ENCODE measurements at places on chromosomes 4 and X.

GRCh38 chr4:26022346-26023202 is 108.6 kb downstream of the SMIM20 start:
- peaks cover 33% of the 10 kb centered on the region for H3K4me1 ChIP-seq
- no peaks in the 10 kb centered on the region for H3K36me3 ChIP-seq
- DNase-seq, result peak; percentile 8
- H3K27ac ChIP-seq, result peak overlapping the region; percentile 19
- H3K27me3 ChIP-seq, result no peaks in the 10 kb centered on the region
- peak overlapping the region; percentile 28 for H3K4me3 ChIP-seq

GRCh38 chrX:132837967-132838366 is 120.5 kb downstream of the HS6ST2 start:
- H3K4me3 ChIP-seq, result no peak overlapping the region
- no peaks in the 10 kb centered on the region for H3K27me3 ChIP-seq
- no peak for DNase-seq
- H3K4me1 ChIP-seq, result peaks cover 6% of the 10 kb centered on the region
- H3K27ac ChIP-seq, result no peak overlapping the region
- no peaks in the 10 kb centered on the region for H3K36me3 ChIP-seq

DNA sequence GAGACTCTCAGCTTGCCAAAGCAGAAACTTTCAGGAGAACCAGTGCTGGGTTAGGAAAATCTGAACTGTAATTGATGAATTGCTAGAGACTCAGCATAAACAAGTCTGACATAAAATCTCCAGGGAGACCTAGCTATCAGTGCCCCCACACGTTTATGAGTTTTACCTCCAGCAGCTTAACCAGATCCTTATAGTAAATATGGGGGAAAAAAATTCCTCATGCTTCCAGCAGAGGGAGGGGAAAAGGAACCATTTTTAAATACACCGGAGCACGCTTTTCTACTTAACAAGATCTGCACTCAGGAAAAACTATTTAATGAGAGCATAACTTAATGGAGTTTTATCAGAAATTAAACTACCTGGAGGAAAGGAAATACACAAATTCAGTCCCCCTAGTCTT is 1040.7 kb upstream of the INTU start:
- H3K27ac ChIP-seq, result no peak overlapping the region
- no peak overlapping the region for H3K4me3 ChIP-seq
- no peak for DNase-seq
- no peaks in the 10 kb centered on the region for H3K4me1 ChIP-seq

- H3K27ac ChIP-seq, result no peak overlapping the region
- no peaks in the 10 kb centered on the region for H3K4me1 ChIP-seq
- no peak for DNase-seq
- H3K4me3 ChIP-seq, result no peak overlapping the region
Observed at GRCh38 chr4:15717086-15717485, 14.2 kb downstream of the BST1 start.

DNA sequence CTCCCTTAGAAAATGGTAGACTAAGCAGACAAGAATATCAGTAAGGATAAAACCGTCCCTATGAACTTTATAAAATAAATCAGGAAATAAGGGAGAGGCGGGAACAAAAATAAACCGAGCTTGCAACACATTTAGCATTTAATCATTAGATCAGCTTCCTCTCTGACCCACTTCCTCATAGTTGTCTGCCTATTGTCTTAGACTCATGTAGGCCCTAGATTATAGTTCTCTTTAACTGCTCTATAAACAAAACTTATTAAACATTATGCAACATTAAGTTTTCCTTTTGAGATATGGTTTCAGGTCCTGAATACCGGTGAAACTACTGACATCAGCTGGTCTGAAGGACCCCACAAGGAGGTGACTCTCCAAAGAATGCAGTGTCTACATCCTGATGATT is 15.8 kb upstream of the SRD5A3 start:
- peak overlapping the region; percentile 89 for H3K27ac ChIP-seq
- no peaks in the 10 kb centered on the region for H3K27me3 ChIP-seq
- no peak overlapping the region for H3K4me3 ChIP-seq
- H3K4me1 ChIP-seq, result peaks cover 29% of the 10 kb centered on the region
- H3K36me3 ChIP-seq, result peaks cover 5% of the 10 kb centered on the region

DNA sequence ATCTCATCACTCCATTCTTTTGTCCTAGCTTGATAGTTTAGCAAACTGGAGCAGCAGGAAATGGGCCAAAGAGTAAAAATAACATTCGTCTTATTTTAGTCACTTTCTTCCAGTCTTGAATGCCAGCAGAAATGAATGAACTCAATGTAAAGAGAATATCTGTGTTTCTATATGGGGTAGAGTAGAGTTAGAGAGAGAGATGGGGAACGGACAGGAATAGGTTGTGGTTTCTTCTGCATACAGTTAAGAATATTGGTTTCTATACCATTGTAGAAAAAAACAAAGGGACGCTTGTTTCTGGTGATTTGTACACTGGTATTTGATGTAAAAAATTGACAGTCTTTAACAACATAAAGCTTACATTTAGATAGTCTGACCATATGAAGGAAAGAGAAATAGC is 8.9 kb downstream of the GPR174 start:
- H3K27me3 ChIP-seq, result no peaks in the 10 kb centered on the region
- no peak overlapping the region for H3K27ac ChIP-seq
- no peaks in the 10 kb centered on the region for H3K36me3 ChIP-seq
- no peak overlapping the region for H3K4me3 ChIP-seq

DNA sequence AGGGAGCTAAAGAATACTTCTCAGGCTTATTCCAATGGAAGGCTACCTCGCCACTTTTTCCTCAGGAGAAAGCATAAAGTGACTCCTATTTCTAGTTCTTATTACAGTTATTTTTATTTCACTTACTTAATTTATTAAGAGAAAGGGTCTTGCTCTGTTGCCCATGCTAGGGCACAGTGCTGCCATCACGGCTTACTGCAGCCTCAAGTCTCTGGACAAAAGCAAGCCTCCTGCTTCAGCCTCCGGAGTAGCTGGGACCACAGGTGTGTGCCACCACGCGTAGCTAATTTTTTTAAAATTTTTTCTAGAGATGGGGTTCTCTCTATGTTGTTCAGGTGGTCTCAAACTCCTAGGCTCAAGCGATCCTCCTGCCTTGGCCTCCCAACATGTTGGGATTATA is 36.0 kb upstream of the CHRNA9 start:
- H3K4me3 ChIP-seq, result no peak overlapping the region
- H3K27ac ChIP-seq, result no peak overlapping the region
- DNase-seq, result no peak

GRCh38 chr4:122826553-122827257 is at the start of gene FGF2:
Gene FGF2, plus strand, starts transcription at chr4:122826831. Its CDS starts 344 bp downstream, at chr4:122827175.
- H3K27me3 ChIP-seq, result no peaks in the 10 kb centered on the region
- peak; percentile 44 for DNase-seq

DNA sequence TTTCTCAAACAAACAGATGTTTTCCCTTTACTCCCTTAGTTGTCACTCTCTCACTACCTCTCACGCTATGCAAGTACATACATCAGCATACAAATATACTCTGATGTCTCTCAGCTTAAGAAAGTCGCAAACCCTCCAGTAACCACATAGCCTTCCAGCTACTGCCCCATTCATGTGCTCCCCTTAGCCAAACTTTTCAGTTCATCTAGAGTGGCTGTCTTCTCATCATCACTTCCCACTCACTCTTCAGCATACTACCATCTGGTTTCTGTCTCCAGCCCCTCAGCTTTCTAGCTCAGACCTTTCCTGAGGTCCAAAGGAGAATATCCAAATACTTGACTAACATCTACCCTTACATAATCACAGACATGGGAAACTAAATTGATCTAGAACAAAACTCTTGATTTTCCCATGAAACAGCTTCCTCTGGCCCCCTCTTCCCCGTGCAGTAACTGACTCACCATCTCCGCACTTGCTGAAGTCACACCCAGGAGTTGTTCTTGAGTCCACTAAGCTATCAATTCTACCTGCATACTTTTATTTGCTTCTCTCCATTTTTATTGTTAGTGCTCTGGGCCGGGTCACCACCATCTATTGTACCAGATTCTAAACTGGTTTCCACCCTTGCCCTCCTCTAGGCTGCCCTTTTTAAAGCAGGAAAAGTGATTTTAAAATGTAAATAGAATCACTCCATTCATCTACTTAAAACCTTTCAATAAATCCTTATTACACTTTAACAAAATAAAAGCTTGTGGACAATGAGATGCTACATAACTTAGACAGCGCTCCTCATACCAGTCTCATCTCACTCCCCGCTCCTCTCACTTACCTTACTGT is 57.2 kb downstream of the CASP6 start:
- no peaks in the 10 kb centered on the region for H3K4me1 ChIP-seq
- no peak overlapping the region for H3K27ac ChIP-seq
- H3K4me3 ChIP-seq, result no peak overlapping the region
- no peak for DNase-seq

DNA sequence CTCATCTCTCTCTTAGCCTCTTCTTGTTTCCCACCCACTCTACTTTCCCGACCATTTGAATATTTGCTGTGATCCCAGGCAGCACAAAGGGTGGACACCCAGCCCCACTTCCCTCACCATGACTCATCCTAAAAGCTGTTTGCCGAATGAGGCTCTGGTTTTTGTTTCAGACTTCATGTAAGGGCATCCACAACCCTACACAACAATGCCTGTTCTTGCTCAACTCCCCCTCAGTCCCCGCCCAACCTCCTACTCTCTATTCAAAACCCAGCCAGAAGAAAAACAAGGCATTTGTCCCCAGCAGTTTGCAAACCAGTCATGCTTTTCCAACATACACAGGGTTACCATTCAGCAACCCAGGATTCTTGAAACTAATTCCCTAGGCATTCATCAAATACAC is 516.5 kb upstream of the CNKSR2 start:
- peaks cover 9% of the 10 kb centered on the region for H3K4me1 ChIP-seq
- no peak for DNase-seq
- no peak overlapping the region for H3K4me3 ChIP-seq

- no peak overlapping the region for H3K4me3 ChIP-seq
- no peaks in the 10 kb centered on the region for H3K4me1 ChIP-seq
- no peaks in the 10 kb centered on the region for H3K27me3 ChIP-seq
- DNase-seq, result no peak
- no peak overlapping the region for H3K27ac ChIP-seq
Observed at GRCh38 chr4:78928835-78929234, 10.4 kb downstream of the PAQR3 start.

DNA sequence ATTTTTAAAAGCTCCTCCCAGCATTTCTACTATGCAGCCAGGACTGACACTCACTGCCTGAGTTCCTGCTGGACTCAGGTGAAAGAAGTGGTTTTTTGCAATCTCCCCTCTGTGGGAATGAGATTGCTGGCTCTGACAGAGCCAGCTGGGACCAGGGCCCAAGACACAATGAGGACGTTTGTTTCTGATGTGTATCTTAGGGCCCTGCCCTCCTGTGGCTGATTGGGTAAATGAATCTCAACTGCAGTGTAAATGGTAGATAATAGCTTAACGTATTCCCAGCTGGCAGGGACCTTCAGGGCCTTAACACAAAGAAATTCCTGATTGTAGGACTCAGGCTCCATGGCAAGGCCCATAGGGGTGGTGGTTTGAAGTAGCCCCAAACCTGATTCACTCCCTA is 85.8 kb upstream of the PRPS1 start:
- no peaks in the 10 kb centered on the region for H3K36me3 ChIP-seq
- H3K4me3 ChIP-seq, result no peak overlapping the region
- no peaks in the 10 kb centered on the region for H3K4me1 ChIP-seq

- H3K27me3 ChIP-seq, result no peaks in the 10 kb centered on the region
- no peak overlapping the region for H3K27ac ChIP-seq
- H3K4me1 ChIP-seq, result no peaks in the 10 kb centered on the region
- H3K36me3 ChIP-seq, result no peaks in the 10 kb centered on the region
- H3K4me3 ChIP-seq, result no peak overlapping the region
Observed at GRCh38 chrX:149161435-149162088, 343.5 kb downstream of the IDS start.

GRCh38 chrX:130173190-130173895 is 1.6 kb downstream of the RAB33A start:
- H3K27ac ChIP-seq, result no peak overlapping the region
- H3K4me3 ChIP-seq, result no peak overlapping the region
- no peak for DNase-seq
- peaks cover 11% of the 10 kb centered on the region for H3K36me3 ChIP-seq
- H3K4me1 ChIP-seq, result peaks cover 7% of the 10 kb centered on the region
- peaks cover 56% of the 10 kb centered on the region for H3K27me3 ChIP-seq

DNA sequence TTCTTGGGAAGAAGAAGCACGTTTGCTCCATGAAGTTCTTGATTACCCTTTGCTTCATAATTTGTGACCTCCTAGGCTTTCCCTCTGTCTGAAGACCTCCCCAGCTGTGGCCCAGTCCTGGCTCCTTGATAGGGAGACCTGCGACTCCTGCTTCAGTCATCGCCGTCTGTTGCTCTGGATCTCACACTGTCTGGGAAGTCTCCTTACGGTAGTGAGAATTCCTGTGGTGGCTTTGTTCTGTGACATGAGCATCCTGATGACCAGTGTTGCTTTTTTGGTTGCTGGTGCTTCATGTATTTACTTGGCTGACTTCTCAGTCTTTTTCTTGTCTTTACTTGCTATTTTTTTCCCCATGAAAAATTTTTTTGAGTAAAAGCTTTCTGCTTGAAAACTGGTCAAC is 44.2 kb downstream of the JADE1 start:
- no peaks in the 10 kb centered on the region for H3K4me1 ChIP-seq
- no peak overlapping the region for H3K27ac ChIP-seq
- no peak overlapping the region for H3K4me3 ChIP-seq
- no peaks in the 10 kb centered on the region for H3K27me3 ChIP-seq
- H3K36me3 ChIP-seq, result peaks cover 45% of the 10 kb centered on the region

- H3K36me3 ChIP-seq, result no peaks in the 10 kb centered on the region
- no peaks in the 10 kb centered on the region for H3K4me1 ChIP-seq
- no peak for DNase-seq
- H3K27me3 ChIP-seq, result peaks cover 83% of the 10 kb centered on the region
- no peak overlapping the region for H3K27ac ChIP-seq
Observed at GRCh38 chr4:6153874-6154273, 46.5 kb downstream of the JAKMIP1 start.

DNA sequence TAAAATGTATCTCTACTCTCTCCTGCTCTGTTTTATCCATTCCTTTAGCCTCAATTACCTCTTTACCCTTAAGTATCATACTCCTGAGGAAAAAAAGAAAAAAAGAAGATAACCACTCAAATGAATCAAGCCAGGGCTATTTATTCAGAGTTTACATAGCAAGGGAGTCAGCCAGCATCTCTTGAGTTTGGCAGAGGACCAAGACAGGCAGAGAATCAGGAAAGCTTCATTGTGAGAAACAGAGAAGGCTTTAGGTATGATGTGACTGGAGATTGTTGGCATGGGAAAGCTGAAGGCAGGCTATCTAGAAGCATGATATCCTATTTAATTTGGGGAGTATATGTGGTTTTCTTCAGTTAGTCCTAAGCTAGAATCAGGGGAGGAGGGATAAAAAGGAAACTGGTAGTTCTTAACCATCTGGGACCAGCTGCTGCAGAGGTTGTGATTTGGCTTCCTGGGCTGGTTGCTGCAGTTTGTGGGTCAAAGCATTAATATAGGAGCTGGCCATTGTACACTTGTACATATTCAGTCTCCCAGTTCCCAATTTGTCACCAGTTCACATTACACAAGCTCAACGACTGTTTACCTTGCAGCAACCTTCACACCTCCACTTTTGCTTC is 11.2 kb downstream of the APELA start:
- H3K4me1 ChIP-seq, result no peaks in the 10 kb centered on the region
- no peaks in the 10 kb centered on the region for H3K27me3 ChIP-seq
- DNase-seq, result no peak
- H3K4me3 ChIP-seq, result no peak overlapping the region
- no peaks in the 10 kb centered on the region for H3K36me3 ChIP-seq

- H3K36me3 ChIP-seq, result peaks cover 8% of the 10 kb centered on the region
- no peaks in the 10 kb centered on the region for H3K27me3 ChIP-seq
- no peak for DNase-seq
Observed at GRCh38 chrX:110175696-110176095, 142.2 kb downstream of the AMMECR1 start.

GRCh38 chr4:147550626-147551246 is 66.5 kb upstream of the TMEM184C start:
- no peaks in the 10 kb centered on the region for H3K36me3 ChIP-seq
- no peak overlapping the region for H3K27ac ChIP-seq
- H3K4me3 ChIP-seq, result peak overlapping the region; percentile 45
- no peak for DNase-seq
- H3K4me1 ChIP-seq, result peaks cover 12% of the 10 kb centered on the region

Measured in Calu3 (cell line).